ENCODE measurements at places on chromosomes 1 and 21.
A peak's percentile ranks its signal among the peaks of the same experiment; 100 is the strongest.

DNA sequence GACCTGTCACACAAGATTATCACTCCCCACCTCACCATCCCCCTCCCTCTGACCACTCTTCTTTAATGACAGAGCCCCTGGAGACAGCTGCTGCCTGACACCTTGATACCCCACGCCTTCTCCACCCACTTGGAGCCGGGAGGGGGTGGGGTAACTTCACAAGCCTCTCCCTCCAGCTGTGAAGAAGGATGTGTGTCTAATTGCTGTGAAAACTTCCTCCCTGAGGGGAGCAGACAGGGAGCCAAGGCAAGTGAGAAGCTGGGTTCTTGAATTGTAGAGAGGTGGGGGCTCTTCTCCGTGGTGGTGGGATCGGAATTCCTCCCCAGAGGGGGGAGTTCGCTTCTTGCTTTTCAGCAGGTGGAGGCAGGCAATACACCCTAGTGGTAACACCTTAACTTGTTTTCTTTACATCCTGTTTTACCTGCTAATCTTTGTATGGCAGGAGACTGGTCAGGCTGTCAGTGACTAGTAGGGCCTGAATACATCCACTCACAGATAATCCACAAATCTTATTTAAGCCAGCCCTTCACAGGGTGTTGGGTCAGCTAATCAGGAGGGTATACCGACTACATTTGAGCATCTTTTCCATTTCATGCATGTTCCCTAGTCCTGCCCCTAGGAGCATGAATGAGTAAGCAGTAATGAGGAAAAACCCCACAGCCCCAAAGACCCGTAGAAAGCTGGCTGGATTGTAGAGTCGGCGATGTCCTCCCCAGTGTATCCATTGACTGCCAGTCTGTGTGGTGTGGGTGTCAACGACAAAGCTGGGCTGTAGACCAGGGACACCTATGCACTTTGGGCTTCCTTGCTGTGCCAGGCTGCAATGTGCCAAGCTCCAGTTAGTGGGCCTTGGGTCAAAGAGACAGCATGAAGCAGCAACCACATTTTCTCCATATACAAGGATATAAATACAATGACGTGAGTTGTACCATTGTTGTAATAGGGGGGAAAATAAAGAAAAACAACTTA lies 57.3 kb downstream of the NFASC start:
- DNase-seq, result no peak

DNA sequence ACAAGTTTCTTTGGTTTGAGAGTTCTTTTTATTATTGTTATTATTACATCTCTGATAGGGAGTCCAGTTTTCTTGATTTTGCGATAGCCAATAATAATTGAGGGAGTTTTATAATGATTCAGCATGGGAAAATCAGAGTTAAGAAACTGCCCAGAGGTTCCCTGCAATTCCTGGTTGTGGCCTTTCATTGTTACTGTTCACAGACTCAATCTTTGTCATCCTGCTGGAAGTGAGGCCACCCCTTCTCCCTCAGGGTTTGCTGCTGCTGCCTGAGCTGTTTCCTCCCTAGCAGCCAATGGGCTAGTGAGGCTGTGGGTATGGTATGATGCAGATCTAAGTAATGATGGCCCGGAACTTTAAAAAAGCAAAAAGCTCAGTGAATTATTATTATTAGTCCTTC lies 50.2 kb upstream of the TACSTD2 start:
- no peak for DNase-seq

DNA sequence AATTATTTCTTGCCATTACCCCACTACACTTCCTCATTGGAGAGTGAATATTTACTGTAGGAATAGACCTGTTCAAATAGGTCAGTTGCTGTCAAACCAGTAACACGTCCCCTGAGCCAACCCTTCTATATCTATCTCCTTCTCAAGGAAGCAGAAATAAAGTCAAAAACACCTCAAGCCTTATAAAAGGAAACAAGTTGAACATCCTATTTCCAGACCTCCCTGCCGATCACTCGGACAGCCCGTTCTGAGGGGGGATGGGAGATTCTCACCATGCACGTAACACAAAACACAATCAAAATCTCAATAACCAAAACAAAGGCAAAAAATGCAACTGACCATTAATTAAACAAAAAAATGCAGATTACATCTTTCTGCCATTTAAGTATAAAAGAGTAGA lies 121.5 kb upstream of the KRTAP19-8 start:
- DNase-seq, result no peak

DNA sequence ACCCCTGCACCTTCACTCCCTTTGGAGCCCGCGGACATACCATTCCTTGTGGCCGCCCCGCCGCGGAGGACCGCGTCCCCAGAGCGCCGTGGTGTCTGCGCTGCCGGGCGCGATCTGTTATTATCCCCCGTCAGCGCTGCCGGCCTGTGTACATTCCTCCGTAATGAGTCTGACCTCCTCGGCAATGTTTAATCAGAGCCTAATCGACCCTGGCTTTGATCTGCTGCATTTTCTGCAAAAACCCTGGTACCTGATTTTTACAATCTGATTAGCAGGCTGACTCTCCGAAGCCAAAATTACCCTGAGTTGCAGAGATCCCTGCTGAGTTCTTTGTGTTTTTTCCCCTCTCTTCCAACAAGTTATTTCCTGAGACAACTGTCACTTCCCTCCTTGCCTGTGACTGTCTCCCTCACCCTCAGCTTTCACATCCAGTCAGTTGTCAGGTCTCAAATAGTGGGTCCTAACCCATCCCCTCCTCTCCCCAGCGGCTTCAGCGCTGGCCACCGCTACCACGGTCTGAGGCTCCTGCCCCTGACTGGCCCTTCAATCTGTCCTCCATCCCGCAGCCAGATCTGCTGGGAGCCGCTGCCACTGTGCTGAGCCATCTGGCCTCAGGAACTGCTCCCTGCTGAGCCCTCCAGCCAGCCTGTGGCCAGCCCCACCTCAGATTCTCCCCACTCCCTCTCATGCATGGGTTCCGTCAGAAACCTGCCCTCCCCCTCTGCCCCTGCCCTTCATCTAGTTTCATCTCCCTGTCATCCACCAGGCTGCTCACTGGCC lies 53.5 kb downstream of the GLIS1 start:
- no peak for DNase-seq

GRCh38 chr1:159509440-159510228 lies 26.2 kb downstream of the OR10J5 start:
- DNase-seq, result no peak

- peak; percentile 30 for DNase-seq
Observed at GRCh38 chr1:43207229-43207853, 35.2 kb downstream of the CFAP57 start.

Data from stomach (tissue), 19 donors.